Testis (tissue), 5 donors: ENCODE measurements at places on chromosomes 3 and 15. TPM values are rescaled to one million over a fixed set of nuclear protein-coding genes. Genes with fewer than 3 reads are reported as not detected.

The GASK1A gene
- total RNA-seq = 22.2 TPM

The LMCD1 gene
- total RNA-seq = 47.9 TPM

The GAP43 gene
- total RNA-seq = 0.63 TPM

DNA sequence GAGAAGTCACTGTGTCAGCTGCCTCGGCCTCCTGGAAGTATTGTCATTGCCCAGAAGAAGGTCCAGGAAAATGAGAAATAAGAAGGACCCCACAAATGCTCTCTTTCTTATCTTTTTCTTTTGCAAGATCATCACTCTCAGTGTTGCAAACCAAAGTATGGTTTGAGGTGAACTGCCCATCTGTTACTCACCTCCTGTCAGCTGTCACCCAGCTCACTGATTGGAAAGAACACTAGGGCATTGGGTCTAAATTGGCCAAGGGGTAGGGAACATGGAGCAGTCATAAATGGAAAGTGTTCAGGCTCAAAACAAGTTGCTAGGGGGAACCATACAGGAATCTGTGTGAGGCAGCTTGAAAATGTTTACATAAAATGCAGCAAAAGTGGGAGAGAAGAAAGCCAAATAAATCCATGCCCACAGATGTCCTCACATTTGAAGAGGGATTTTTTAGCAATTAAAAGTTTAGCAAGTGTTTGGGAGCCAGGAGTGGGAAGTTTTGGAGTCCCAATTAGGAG is 431.2 kb upstream of the THBS1 start:
- DNase-seq = no peak
- H3K4me1 ChIP-seq = no peaks in the 10 kb centered on the region
- no peak overlapping the region for H3K4me3 ChIP-seq
- no peak overlapping the region for H3K27ac ChIP-seq
- no peaks in the 10 kb centered on the region for H3K27me3 ChIP-seq
- no peaks in the 10 kb centered on the region for H3K36me3 ChIP-seq

DNA sequence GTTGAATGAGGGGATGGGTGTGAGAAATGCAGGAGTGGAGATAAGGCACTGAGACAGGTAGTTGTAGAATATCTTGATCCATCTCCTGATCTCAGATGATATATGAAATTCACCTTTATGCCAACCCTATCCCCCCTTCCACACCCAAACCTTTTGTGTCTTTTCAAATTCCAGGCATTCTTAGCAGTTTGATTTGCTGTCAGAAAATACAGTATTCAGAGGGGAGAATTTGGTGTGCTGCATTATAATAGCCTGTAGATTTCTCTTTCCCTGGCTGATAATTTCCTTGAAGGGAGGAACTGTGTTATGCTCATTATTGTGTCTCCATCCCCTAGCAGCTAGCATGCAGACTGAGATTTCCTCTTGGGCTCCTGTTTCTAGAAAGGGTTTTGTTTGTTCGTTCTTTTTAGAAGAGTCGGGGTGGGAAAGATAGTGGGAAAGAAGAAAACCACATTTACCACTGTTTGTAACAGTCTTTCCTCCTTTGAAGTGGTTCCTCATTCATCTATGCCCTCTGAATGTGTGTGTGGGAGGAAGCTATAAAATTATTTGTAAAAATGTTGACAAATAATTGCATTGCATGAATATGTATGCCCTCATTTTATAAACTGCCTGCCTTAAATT is 373.4 kb downstream of the DIPK2A start:
- no peak overlapping the region for H3K4me3 ChIP-seq
- H3K36me3 ChIP-seq = no peaks in the 10 kb centered on the region
- no peaks in the 10 kb centered on the region for H3K27me3 ChIP-seq

DNA sequence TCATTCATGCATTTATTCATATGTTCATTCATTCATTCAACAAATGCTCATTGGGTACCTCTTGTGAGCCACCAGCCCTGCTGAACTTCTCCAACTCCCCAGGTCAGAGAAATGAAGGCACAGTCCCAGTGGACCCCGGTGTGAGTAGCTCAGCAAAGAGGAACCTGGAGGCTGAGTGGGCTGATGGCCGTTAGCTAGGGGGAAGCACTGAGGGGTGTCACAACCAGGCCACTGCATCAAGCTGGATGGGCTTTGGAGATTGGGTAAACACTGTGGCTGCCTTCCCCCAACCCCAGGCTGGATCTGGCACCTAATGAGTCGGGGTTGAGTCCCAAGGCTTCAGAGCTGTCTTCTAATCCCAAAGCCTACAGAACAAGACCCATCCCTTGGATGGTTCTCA is 12.1 kb upstream of the ALAS1 start:
- DNase-seq = no peak
- no peaks in the 10 kb centered on the region for H3K36me3 ChIP-seq
- H3K4me3 ChIP-seq = no peak overlapping the region
- H3K27ac ChIP-seq = no peak overlapping the region

DNA sequence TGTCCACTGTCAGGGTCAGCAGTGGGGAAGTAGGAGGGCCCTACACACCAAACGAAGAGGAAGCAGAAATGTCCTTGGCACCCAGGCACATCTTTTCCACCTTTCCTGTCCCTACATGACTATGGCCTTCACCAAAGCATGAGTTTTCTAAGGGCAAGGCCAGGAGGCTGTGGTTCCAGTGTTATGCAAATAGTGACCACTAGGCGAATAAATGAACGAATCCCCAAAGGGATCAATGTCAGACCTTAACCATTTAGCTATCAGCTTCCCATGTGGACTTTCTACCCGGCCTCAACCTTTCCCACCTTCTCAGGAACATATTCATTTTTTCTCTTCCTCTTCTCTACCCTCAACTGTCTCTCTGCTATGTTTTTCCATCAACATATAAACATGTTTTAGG is 63.1 kb downstream of the NTRK3 start:
- no peak overlapping the region for H3K27ac ChIP-seq
- H3K4me3 ChIP-seq = no peak overlapping the region
- H3K36me3 ChIP-seq = no peaks in the 10 kb centered on the region
- no peak for DNase-seq
- H3K4me1 ChIP-seq = no peaks in the 10 kb centered on the region
- no peaks in the 10 kb centered on the region for H3K27me3 ChIP-seq

- no peak overlapping the region for H3K4me3 ChIP-seq
- H3K36me3 ChIP-seq = no peaks in the 10 kb centered on the region
- H3K4me1 ChIP-seq = no peaks in the 10 kb centered on the region
- H3K27ac ChIP-seq = no peak overlapping the region
- DNase-seq = no peak
Measured at GRCh38 chr3:13028010-13028821, 45.0 kb downstream of the IQSEC1 start.
